Naive thymus-derived CD8-positive, alpha-beta T cell (primary cell): ENCODE measurements at places on chromosomes 7 and 10. TPM values are rescaled to one million over a fixed set of nuclear protein-coding genes. Genes with fewer than 3 reads are reported as not detected.

DNA sequence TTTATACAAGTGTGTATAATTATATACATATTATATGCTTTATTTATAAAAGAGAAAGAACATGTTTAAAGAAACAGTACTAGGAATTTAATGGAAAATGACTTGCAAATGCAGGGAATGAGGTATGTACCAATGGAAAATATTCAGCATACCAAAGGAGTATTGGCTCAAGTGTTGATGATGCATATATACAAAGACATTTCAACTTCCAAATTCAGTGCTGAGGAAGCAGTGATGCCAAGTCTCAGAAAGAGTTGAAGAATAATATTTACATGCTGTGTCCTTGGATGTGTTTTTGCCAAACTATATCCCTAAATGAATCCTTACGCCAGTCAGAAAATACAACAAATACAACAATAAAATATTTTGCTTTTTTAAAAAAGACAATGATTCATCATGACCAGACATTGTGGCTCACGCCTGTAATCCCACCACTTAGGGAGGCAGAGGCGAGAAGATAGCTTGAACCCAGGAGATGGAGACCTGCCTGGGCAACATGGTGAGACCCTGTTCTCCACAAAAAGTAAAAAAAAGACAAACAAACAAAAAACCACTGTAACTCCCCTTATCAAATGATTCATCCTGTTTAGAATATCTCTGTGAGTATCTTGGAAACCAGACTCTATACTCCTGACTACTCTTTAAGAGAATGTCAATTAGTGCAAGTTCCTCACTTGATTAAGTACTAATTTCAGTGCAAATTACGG is 157.2 kb downstream of the CHRM2 start:
- no peak overlapping the region for H3K4me3 ChIP-seq
- no peaks in the 10 kb centered on the region for H3K36me3 ChIP-seq
- H3K27me3 ChIP-seq = no peaks in the 10 kb centered on the region
- no peak overlapping the region for H3K27ac ChIP-seq
- no peak for DNase-seq

GRCh38 chr10:94549221-94549620 is 3.6 kb downstream of the HELLS start:
- no peak overlapping the region for H3K4me3 ChIP-seq
- H3K27me3 ChIP-seq = no peaks in the 10 kb centered on the region
- no peaks in the 10 kb centered on the region for H3K36me3 ChIP-seq
- peaks cover 24% of the 10 kb centered on the region for H3K4me1 ChIP-seq
- DNase-seq = no peak
- no peak overlapping the region for H3K27ac ChIP-seq

DNA sequence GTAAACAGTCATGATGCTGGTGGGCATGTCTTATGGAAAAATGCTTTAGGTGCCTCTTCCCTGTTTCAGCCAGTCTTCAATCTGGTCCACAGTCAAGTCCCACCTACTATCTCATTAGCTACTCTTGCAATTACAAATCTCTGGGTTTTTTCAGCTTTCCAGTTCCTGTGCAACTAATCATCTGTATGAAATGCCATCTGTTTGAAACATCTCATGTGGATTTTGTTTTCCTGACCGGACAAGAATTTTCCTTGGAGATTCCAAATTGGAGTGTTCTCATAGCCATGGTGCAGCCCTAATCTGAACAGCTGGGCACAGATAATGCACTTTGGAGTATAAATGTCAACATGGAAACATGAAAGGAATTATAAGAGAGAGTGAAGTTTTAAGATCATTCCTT is 41.3 kb upstream of the CALN1 start:
- no peaks in the 10 kb centered on the region for H3K36me3 ChIP-seq
- H3K4me3 ChIP-seq = no peak overlapping the region
- DNase-seq = no peak
- no peak overlapping the region for H3K27ac ChIP-seq
- no peaks in the 10 kb centered on the region for H3K4me1 ChIP-seq
- H3K27me3 ChIP-seq = peaks cover 8% of the 10 kb centered on the region

The VAX1 gene
- total RNA-seq = not detected

- H3K27me3 ChIP-seq = no peaks in the 10 kb centered on the region
- no peak overlapping the region for H3K4me3 ChIP-seq
- DNase-seq = no peak
- peaks cover 24% of the 10 kb centered on the region for H3K4me1 ChIP-seq
- no peaks in the 10 kb centered on the region for H3K36me3 ChIP-seq
Observed at GRCh38 chr10:102639537-102639936, 4.7 kb upstream of the TRIM8 start.

GRCh38 chr10:122267849-122268737 is 3.0 kb upstream of the BTBD16 start:
- H3K36me3 ChIP-seq = peaks cover 12% of the 10 kb centered on the region
- no peak overlapping the region for H3K4me3 ChIP-seq
- H3K27ac ChIP-seq = no peak overlapping the region

The H2AZ2 gene
- total RNA-seq = 156 TPM

GRCh38 chr7:50513166-50513871 is 51.9 kb downstream of the DDC start:
- peaks cover 13% of the 10 kb centered on the region for H3K36me3 ChIP-seq
- H3K4me1 ChIP-seq = no peaks in the 10 kb centered on the region
- H3K4me3 ChIP-seq = no peak overlapping the region

The UNC5B gene
- not detected for total RNA-seq

DNA sequence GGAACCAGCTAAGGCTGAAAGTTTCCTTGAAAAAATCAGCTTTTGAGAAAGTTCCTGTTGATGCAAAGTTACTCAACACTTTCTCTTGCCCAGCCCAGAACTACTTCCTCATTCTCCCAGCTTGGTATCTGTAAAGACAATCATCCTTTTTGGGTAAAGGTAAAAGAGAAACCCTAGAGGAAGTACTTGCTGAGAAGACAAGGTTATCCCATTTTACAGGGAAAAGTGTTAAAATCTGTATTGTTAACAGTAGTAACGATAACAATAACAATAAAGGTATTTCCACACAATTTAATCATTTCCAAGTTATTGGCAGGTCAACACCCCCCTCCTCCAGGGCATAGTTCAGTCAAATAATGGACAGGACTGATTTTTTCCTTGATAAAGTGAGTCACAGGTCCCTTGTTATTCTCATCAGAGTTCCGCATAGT is 2.4 kb downstream of the ALOX5 start:
- H3K27me3 ChIP-seq = peaks cover 30% of the 10 kb centered on the region
- no peak overlapping the region for H3K4me3 ChIP-seq
- H3K4me1 ChIP-seq = peaks cover 9% of the 10 kb centered on the region
- H3K36me3 ChIP-seq = no peaks in the 10 kb centered on the region
- no peak for DNase-seq
- no peak overlapping the region for H3K27ac ChIP-seq

The TCAF2 gene
- total RNA-seq = 16.8 TPM

- no peak for DNase-seq
- H3K27ac ChIP-seq = no peak overlapping the region
- H3K4me3 ChIP-seq = no peak overlapping the region
- H3K36me3 ChIP-seq = no peaks in the 10 kb centered on the region
Observed at GRCh38 chr10:50384238-50384637, 132.9 kb upstream of the ASAH2 start.

The DYDC2 gene
- not detected for total RNA-seq

The DHX32 gene
- total RNA-seq = 19.1 TPM

- H3K4me1 ChIP-seq = peaks cover 6% of the 10 kb centered on the region
- H3K36me3 ChIP-seq = no peaks in the 10 kb centered on the region
Observed at GRCh38 chr10:104641187-104641936, at the start of gene SORCS3. SORCS3 (plus strand) TSS chr10:104641290.

The CYP26A1 gene
- total RNA-seq = not detected

The DNAJC12 gene
- total RNA-seq = not detected

- no peak for DNase-seq
- H3K27me3 ChIP-seq = peaks cover 3% of the 10 kb centered on the region
- H3K36me3 ChIP-seq = no peaks in the 10 kb centered on the region
- H3K4me3 ChIP-seq = no peak overlapping the region
- no peak overlapping the region for H3K27ac ChIP-seq
Observed at GRCh38 chr10:29877793-29878491, 181.4 kb downstream of the JCAD start.

The ZNF853 gene
- 9.4 TPM for total RNA-seq

GRCh38 chr10:6296828-6297251 is 94.1 kb downstream of the PFKFB3 start:
- DNase-seq = no peak
- peaks cover 60% of the 10 kb centered on the region for H3K4me1 ChIP-seq

DNA sequence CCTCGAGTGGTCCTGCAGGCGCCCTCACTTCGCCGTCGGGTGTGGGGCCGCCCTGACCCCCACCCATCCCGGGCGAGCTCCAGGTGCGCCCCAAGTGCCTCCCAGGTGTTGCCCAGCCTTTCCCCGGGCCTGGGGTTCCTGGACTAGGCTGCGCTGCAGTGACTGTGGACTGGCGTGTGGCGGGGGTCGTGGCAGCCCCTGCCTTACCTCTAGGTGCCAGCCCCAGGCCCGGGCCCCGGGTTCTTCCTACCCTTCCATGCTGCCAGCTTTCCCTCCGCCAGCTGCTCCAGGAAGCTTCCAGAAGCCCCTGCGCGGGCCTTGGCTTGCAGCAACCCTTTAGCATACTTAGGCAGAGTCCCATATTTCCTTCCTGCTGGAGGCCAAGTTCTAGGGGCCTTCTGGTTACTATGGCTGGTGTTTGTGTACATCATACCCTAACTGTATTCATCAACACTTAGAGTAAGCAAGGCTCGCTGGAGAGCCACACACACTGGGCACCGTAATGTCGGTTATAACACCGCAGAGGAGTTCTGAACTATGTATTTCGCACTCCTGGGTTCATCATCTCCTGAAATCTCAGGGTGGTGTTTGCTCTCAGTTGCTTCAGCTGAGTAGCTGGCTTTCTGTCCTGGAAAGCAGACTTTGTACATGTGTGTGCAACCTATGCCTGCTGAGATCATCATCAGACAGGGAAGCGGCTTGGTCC is 471 bp downstream of the MGMT start:
- H3K27ac ChIP-seq = peak overlapping the region; percentile 90
- peaks cover 10% of the 10 kb centered on the region for H3K4me1 ChIP-seq
- H3K27me3 ChIP-seq = no peaks in the 10 kb centered on the region
- no peak for DNase-seq
- peak overlapping the region; percentile 85 for H3K4me3 ChIP-seq

- DNase-seq = no peak
- H3K4me3 ChIP-seq = peak overlapping the region; percentile 71
- peaks cover 26% of the 10 kb centered on the region for H3K4me1 ChIP-seq
Observed at GRCh38 chr7:24825931-24826661, 68.8 kb upstream of the GSDME start.

- no peak overlapping the region for H3K4me3 ChIP-seq
- no peaks in the 10 kb centered on the region for H3K27me3 ChIP-seq
- H3K4me1 ChIP-seq = peaks cover 12% of the 10 kb centered on the region
- H3K36me3 ChIP-seq = no peaks in the 10 kb centered on the region
Observed at GRCh38 chr10:3886191-3886590, 101.2 kb upstream of the KLF6 start.

The DOCK4 gene
- 1.3 TPM for total RNA-seq

GRCh38 chr7:156929789-156930539 is 19.5 kb upstream of the NOM1 start:
- peaks cover 8% of the 10 kb centered on the region for H3K4me1 ChIP-seq
- H3K27ac ChIP-seq = peak overlapping the region; percentile 26
- peak; percentile 51 for DNase-seq
- no peak overlapping the region for H3K4me3 ChIP-seq

DNA sequence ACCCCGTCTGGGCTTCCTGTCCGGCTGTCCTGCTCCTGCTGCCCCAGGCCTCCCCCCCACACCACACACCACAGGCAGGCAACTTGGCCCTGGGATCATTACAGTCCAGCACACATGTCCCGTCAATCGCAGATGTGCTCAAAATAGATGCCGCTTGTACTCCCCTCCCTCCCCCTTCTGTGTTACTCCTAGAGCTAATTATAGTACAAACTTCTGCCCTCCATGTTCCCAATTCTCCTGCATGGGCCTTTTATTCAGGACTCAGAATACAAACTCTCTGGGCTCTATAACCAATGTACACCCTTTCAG is at the start of gene SYNPO2L:
Gene SYNPO2L (minus strand): TSS at position 40 of the 309 bp plus-strand sequence. CDS start 107 bp downstream, outside the sequence.
- no peak for DNase-seq
- no peaks in the 10 kb centered on the region for H3K36me3 ChIP-seq
- no peaks in the 10 kb centered on the region for H3K27me3 ChIP-seq

The FLNC gene
- total RNA-seq = not detected

GRCh38 chr10:59557642-59558041 is 152.0 kb downstream of the SLC16A9 start:
- H3K36me3 ChIP-seq = no peaks in the 10 kb centered on the region
- peaks cover 2% of the 10 kb centered on the region for H3K27me3 ChIP-seq
- no peaks in the 10 kb centered on the region for H3K4me1 ChIP-seq
- DNase-seq = no peak
- no peak overlapping the region for H3K27ac ChIP-seq

DNA sequence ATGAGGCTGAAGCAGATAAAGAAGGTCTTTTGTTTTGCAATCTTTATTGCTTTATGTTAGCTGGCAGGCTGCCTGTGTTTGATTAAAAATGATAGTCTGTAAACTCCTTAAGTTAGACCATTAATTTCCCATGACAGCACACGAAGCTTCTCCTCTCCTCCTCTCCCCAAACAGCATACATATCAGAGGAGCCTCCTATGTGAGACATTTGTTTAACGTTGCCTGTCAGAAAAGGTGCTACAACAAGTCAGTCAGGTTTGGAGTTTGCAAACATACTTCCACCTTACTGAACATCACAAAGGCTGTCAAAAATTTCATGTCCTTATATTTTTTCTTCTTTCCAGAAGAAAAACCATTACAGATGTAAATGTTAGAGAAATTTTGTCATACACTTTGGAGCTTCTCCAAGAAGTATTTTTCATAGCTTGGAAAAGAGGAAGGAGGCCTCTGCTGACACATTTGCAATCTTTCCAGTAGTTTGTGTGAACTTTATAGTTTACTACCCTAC is 393.1 kb downstream of the EXOC4 start:
- H3K27me3 ChIP-seq = no peaks in the 10 kb centered on the region
- H3K36me3 ChIP-seq = peaks cover 17% of the 10 kb centered on the region
- H3K27ac ChIP-seq = peak overlapping the region; percentile 12

- no peak overlapping the region for H3K4me3 ChIP-seq
- no peaks in the 10 kb centered on the region for H3K4me1 ChIP-seq
- DNase-seq = no peak
- no peak overlapping the region for H3K27ac ChIP-seq
- peaks cover 5% of the 10 kb centered on the region for H3K36me3 ChIP-seq
Observed at GRCh38 chr10:124390471-124391187, 28.1 kb downstream of the OAT start.

The LEP gene
- total RNA-seq = not detected

The ANKRD61 gene
- not detected for total RNA-seq
